Activated CD4-positive, alpha-beta T cell treated with anti-CD3 and anti-CD28 coated beads for 36 hours (primary cell): ENCODE measurements at places on chromosomes 12 and 14. TPM values are rescaled to one million over a fixed set of nuclear protein-coding genes. Genes with fewer than 3 reads are reported as not detected.

The PGF gene
- not detected for total RNA-seq

The CSRP2 gene
- 1.8 TPM for total RNA-seq

The TAS2R10 gene
- total RNA-seq: not detected

The IL23A gene
- total RNA-seq: 18.5 TPM

The TCL1A gene
- total RNA-seq: not detected

The TMEM117 gene
- 1.4 TPM for total RNA-seq

The PPM1H gene
- total RNA-seq: 0.02 TPM

The LYZ gene
- total RNA-seq: not detected

The DNAJC22 gene
- total RNA-seq: not detected

The OR8S1 gene
- not detected for total RNA-seq

The NEUROD4 gene
- total RNA-seq: not detected

The BHLHE41 gene
- not detected for total RNA-seq

The ATXN7L3B gene
- total RNA-seq: 19.7 TPM

The PTPRR gene
- total RNA-seq: not detected

The NPFF gene
- total RNA-seq: not detected

The RIPK3 gene
- total RNA-seq: 9.4 TPM

The SOX5 gene
- total RNA-seq: 1.1 TPM

The SLC7A8 gene
- 0.89 TPM for total RNA-seq

The NRIP2 gene
- not detected for total RNA-seq

The CCDC197 gene
- total RNA-seq: 0.34 TPM
